CD4-positive, alpha-beta T cell treated with Interleukin-6 at 100 ng/mL for 8 hours (primary cell): ENCODE measurements at places on chromosomes 4 and X.

DNA sequence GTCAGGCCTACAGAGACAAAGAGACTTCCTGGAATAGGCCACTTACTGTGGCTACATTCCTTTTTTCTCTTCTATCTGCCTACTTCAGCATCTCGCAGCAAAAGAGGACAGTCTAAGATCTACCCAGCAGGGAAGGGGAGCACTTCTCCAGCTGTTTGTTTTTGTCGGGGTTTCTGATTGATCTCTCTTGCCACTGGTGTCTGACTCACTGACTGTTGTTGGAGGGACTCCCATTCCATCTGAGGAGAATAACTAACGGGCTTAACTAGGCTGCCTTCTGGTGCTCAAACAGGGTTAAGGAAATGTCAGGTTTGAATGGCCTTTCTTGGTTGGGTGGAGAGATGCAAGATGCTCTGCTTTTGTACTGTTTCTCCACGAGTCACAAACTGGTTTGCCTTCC, 100.2 kb upstream of the TMEM164 start:
- DNase-seq = no peak

GRCh38 chr4:3079694-3080123, 5.2 kb downstream of the HTT start:
- DNase-seq = no peak

DNA sequence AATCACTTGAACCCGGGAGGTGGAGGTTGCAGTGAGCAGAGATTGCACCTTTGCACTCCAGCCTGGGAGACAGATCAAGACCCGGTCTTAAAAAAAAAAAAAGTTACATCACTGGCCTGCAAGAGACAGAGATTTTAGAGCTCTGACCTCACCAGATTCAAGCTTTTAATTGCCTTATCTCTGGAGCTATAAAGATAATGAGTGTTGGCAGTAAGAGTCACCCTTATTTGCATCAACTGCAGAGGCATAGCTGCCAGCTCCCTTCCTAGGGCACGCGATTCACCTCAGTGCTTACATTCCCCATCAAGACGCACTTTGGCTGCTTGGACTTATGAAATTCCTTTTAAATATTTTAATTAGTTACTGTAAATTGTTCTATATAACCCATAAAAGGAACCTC, 12.5 kb upstream of the SPATA4 start:
- no peak for DNase-seq

GRCh38 chr4:110837896-110838450, 215.1 kb upstream of the PITX2 start:
- DNase-seq = no peak

DNA sequence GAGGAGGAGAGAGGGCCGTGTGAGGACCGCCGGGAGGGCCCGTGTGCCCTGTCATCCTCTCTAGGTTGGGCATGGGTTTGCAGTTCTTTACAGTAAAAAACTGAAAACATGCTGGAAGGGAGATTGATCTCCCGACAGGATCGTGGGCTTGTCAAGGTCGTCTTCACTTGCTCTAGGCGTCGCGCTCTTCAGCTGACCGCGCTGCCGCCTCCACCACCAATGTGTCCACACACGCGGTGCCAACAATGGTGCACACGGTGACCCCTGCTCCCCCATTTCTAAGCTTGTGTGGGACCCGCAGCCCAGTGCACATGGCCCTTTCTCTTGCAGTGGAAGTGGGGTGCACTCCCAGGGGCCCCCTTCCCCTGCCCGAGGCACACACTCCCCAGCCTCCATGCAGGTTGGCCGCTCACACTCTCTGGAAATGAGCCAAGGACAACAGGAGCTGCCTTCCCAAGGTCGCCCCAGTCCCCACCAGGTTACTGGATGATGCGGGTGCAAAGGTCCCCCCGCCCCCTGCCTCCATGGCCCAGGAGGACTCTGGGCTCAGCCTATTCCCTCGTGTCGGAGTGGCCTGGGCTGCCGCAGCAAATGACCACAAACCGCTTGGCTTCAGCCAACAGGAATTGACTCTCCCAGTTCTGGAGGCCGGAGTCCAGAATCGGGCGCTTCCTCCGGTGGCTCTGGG, 1.7 kb upstream of the ZFP92 start:
- DNase-seq = no peak

GRCh38 chr4:13990596-13991589, 363.4 kb upstream of the BOD1L1 start:
- no peak for DNase-seq
